ENCODE measurements at places on chromosomes 6 and 20.
A peak's percentile ranks its signal among the peaks of the same experiment; 100 is the strongest.

- DNase-seq, result no peak
Measured at GRCh38 chr6:125020385-125020784, 58.1 kb downstream of the RNF217 start.

- no peak for DNase-seq
Measured at GRCh38 chr6:35086636-35087360, 54.3 kb downstream of the TCP11 start.

DNA sequence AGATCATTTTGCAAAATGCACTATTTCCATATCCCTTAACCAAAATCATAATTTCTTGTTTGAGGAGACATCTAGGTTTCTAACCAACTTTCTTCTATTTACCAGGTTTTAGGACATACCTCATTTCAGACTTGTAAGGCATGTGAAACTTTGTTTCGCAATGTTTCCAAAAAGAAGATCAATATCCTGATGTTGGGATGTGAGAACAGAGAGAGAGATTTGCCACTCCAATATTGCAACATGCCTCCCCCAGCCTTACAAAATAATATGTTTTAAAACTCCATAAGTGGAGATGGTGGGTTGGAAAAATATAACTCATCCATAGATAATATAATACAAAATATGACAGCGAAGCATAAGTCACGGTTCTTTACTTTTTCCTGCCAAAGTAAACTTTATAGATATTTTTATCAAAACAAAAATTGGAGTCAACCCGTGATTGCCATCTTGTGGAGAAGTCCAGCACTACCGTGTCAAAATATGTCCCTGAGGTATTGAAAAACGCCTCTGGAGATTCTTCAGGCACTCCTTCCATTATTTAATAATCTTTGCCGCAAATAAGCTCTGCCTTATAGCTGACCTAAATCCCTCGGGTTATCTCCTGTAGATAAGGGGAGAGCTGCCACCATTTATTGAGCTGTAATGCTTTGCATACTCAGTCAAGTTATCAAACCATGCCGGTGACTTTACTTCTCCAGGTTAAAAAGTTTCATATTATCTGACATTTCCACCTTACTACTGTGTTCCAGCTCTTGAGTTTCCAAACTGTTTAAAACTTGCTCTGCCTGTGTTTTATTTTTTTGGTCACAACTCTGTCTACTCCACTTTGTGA, 534.2 kb downstream of the HACE1 start:
- peak; percentile 13 for DNase-seq

DNA sequence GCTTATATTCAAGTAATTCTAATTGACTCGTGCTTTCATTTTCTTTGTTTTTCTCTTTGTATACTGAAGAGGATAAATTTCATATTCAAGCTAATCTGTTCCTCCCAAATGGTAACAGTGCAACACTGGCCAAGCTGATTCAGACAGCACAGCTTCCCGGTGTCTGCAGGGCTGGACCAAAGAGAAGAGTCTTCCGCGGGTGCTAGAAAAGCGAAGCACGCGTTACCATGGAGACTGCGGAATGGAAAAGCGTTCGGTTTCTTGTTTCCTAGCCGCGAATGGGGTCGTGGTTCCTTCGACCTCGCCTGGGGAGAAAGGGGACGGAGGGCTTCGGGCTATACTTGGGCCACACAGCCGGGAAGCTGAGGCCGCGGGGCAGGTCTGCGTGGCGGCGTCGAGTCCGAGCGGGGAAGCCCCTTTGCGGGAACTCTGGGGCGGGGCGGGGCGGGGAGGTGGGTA, 6.2 kb upstream of the ZNF311 start:
- peak; percentile 81 for DNase-seq

DNA sequence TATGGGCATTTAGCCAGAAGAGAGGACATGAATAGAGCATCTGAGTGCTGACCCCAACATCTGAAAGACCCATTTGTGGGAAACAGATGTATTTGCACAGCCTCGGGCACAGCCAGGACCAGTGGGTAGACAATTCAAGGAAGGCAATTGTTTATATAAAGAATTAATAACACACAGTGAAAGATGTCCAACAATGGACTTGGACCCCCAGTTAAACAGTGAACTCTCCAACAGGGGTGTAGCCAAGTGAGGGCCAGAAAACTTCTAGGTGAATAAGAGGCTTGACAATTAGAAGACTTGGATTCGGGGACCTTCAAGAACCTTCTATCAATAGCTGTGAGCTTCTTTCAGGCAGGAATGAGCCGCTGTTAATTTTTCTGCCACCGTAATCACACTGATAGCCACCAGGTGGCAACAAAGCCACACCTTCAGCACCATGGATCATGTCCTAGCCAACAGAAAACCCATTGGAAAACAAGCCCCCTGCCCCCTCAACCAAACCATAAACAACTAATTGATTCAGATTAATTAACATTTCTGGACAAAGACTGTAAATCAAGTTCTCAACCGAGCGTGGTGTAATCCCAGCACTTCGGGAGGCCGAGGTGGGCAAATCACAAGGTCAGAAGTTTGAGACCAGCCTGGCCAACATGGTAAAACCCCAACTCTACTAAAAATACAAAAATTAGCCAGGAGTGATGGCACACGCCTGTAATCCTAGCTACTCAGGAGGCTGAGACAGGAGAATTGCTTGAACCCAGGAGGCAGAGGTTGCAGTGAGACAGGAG, 8.8 kb upstream of the SRSF6 start:
- peak; percentile 68 for DNase-seq

- no peak for DNase-seq
Measured at GRCh38 chr20:52524861-52525260, 333.3 kb upstream of the ZFP64 start.

DNA sequence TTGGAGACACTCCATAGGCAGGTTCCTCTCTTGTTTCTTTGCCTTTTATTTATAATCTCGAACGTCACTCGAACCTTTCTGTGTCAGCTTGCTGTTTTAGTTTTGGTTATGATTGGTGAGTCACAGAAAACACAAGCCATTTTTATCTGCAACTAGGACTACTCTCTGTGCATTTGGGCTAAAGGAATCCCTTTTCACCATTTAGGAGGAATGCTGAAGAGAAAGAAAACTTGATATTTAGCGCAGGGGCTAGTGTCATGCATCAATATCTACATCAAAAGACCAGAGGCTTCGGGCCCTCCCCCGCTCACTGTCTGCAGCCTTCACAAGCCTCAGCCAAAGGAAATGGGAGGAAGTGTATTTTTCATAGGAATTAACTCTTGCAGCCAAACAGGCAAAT, 507.8 kb upstream of the CITED2 start:
- no peak for DNase-seq

DNA sequence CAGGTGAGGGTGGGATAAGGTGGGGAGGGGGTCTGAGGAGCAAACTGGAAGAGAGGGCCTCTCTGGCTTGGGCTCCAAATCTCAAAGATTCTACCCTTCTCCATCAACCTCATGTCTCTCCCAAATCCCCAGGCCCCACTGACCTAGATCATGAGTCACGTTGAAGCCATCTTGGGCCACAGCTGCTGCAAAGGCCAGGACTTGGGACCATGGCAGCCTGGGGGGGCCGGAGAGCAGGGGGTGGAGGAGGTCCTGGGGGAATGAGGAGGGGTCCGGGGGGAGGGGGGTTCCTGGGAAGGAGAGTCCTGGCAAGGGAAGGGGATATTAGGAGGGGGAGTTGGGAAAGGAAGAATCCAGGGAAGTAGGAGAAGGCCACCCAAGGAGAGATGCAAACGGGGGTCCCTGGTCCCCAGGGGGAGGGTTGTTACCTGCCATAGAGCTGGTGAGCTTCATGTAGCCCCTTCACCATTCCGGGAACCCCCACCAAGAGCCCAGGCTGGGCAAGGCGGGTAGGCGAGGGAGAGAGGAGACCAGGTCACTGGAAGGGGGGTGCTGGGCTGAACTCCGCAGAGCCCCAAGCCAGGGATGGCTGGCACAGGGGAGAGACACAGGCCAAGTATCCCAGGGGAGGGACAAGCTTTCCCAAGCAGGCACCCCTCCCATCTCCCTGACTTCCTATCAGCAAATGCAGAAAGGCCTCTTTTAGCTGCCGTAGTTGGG, 12.7 kb downstream of the GGT7 start:
- no peak for DNase-seq

- DNase-seq, result no peak
Measured at GRCh38 chr20:49119988-49120387, 68.1 kb downstream of the STAU1 start.

DNA sequence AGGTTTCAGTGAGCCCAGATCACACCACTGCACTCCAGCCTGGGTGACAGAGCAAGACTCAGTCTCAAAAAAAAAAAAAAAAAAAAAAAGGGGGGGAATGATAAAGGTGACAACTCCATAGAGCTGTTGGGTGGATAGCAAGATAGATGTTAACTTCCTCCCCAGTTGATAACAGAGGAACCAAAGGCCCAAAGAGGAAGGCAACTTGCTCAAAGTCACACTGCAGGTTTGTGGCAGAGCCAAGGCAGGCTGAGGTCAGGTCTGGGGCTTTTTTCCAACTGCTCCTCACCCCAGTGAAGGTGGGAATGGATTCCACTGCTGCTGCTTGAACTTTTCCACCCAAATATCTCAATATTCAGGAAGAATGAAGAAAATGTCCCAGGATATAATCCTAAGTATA, 26.7 kb downstream of the HCK start:
- no peak for DNase-seq

- DNase-seq, result no peak
Measured at GRCh38 chr6:103177791-103178190, 1681.9 kb downstream of the HACE1 start.

- DNase-seq, result no peak
Measured at GRCh38 chr20:51833326-51833725, 31.0 kb upstream of the SALL4 start.

DNA sequence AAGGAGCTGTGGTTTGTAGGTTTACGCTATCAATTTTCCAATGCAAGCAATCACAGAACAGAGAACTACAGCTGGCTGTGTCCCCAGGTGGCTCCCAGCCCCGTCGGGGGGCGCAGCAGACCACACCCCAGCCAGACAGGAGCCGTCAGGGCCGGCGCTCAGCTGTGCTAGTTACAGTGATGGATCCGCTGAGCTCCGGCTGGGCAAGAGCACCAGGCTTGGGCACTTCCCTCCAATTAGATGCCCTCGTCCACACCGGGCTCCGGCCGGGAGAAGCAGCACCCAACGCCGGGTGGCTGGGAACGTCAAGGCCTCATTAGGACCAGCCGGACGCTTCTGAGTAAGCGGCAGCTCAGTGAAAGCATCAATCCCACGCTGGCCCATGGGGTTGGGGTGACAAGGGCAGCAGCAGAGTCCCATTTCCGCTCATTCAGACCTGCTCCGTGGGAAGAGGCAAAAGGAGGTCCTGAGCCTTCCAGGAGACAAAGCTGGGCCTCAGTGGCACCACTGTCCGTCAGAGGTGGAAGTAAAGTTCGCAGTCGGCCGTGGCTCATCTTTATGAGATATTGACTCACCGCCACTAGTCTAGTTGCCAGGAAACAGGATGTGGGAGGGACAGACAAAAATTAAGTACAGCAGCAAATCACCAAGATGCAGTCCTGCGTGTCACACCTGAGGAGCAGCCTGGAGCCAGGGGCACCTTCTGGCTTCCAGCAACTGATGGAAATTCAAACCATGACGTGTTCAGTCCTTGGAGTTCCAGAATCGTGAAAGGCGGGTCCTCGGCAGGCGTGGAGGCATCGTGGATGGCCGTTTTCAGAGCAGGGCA, 164.1 kb downstream of the TAF4 start:
- no peak for DNase-seq

DNA sequence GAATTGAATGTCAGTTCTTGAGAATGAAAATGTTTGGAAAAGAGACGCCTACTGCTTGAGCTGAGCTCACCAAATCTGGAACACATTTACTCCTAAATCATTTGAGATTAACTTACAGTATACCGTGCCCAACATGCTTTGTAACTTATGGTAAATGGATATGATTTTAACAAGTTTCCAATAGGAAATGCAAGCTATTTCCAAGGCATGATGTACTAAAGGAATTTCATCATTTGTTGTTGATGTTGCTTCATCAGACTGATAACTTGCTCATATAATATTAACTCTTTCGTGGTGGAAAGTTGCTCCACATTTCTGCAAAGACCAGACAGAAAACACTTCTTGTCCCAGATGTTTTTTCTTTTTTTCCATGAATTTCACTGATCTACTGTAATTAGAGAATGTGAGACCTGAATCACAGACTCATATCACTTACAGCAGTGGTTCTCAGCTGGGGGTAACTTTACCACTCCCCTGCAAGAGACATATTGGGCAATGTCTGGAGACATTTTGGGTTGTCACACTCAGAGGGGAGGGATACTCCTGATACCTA, 116.6 kb upstream of the TRAF3IP2 start:
- DNase-seq, result no peak

DNA sequence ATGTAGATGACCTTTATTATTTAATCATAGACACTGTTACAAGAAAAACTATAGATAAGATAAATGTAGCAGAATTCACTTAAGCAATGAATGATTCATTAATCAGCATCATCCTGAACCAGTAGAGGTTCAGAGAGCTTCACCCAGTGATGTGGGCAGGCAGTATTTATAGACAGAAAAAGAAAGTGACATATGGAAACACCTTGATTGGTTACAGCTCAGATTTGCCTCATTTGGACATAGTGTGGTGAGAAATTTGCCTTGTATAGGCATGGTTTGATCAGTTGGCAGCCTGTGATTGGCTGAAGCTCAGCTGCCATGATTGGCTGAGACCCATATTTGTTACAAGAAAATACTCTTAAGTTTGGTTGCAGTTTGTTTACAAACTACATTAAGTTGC, 4.6 kb downstream of the C6orf58 start:
- DNase-seq, result no peak

DNA sequence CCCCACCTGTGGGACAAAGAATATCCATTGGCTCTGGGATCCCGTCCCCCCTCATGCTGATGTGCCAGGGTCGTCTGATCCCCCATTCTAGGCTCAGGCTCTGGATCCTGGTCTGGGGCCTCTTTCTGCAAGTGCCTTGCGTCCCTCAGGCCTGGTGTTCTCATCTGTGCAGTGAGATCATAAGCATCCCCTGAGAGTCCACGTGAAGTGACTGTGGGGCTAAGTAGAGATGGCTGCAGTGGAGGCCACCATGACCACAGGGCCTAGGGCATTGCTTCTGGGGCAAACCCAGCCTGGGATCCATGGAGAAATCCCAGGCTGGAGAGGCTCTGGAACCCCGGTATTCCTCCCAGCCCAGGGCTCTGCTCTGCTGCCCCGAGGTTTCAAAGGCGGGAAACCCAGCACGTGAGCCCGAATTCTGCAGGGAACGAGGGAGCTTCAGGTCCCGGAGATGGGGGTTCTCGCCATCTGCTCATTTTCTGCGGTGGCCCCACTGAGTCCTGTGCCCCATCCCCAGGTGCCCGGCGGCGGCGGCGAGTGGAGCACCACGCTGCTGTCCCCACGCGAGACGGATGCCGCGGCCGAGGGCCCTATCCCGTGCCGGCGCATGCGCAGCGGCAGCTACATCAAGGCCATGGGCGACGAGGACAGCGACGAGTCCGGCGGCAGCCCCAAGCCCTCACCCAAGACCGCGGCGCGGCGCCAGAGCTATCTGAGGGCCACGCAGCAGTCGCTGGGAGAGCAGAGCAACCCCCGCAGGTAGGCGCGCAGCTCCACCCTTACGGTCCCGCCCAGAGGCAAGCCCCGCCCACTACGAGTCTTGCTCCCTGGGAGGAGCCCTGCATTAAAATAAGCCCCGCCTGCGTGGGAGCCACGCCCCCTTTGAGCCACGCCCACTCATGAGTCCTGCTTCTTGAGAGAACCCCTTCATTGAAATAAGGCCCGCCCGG, 105.5 kb upstream of the MYL9 start:
- peak; percentile 84 for DNase-seq

GRCh38 chr20:48638546-48638945, 189.3 kb downstream of the PREX1 start:
- DNase-seq, result no peak
